CD4-positive, CD25-positive, alpha-beta regulatory T cell (primary cell): ENCODE measurements at places on chromosomes 2 and 18.

- no peak for DNase-seq
These were observed 164.6 kb downstream of the VWC2L start for GRCh38 chr2:214575465-214575864.

GRCh38 chr2:12498704-12499103 lies 218.0 kb upstream of the TRIB2 start:
- no peak for DNase-seq

DNA sequence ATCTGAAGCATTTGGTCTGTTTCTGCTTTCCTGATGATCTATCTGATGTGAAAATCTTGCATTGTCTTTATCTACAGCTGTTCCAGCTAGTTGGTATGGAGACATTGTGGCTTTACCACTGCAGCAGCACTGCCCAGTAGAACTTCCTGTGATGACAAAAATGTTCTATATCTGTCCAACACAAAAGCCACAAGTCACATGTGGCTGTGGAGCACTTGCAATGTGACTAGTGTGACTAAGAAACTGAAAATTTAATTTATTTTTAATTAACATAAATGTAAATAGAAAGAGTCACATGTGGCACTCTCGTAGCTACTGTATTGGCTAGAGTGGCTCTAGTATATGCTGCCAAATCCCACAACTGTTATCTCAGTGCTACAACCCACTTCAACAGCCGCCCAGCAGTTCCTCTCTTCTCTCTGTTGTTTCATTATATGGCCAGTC lies 425.7 kb downstream of the SETBP1 start:
- no peak for DNase-seq

GRCh38 chr2:134897932-134898331 lies 20.7 kb upstream of the CCNT2 start:
- no peak for DNase-seq

DNA sequence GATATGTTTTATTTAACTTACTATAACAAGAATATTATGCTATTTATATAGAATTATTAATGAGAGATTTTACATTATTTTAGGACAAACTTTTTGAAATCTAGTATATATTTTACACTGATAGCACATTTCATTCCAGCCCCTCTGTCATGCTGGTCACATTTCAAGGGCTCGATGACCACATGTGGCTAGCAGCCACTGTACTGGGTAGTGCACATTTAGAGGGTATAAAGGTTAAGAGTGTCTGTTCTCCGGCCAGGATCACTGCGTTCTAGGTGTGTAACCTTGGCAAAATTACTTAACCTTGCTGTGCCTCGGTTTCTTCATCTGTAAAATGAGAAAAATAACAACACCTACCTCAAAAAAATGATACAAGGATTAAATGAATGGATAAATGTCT lies 87.2 kb upstream of the TNP1 start:
- DNase-seq = no peak

GRCh38 chr18:9943311-9943710 lies 29.5 kb downstream of the VAPA start:
- no peak for DNase-seq

DNA sequence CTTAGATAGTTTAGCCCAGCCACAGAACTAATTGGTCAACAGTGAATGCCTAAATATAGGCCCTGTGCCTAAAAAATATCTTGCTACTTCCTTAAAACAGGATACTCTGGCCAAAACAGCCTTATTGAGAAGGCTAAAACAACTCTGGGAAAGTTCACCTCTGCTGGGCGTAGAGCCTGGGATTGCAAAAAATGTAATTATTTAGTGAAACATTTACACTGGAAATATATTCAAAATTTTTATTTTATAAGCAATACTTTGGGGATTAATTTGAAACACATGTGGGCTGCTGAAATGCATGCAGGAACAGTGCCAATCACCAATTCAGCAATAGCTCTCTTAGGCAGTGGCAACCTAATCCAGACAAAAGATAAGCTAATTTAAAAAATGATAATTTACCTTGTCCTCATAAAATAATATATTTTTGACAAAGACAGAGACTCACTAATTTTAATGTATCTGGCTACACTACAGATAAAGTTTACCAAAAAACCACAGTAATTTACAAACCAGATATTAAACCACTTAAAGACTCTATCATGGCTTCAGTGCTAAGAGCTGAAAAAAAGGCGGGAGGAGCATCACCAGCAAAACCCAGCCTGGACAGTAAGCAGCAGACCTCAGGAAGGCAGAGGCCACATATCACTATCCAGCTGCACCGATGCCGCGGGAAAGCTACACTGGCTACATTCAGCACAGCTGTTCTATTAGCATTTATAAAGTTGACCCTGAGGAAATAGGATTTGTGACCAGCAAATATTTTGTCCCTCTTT lies 18.5 kb downstream of the TRAK2 start:
- no peak for DNase-seq

DNA sequence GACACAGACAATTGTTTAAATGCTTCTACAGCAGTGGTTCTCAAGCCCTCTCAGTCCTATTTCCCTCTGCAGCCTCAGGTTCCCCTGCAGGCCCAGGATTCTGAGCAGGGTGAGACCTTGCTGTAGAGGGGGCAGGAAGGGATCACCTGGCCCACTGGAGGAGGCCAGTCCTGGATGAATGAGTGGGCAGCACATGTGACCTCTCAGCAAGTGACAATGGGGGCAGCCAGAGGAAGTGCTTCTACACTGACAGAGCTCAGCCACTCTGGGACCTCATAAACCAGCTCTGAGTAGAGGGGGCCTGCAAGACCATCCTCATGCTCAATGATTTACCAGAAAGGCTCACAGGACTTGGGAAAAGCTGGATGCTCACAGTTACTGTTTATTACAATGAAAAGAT lies 63.2 kb downstream of the ASB1 start:
- no peak for DNase-seq
